Activated CD4-positive, alpha-beta T cell treated with anti-CD3 and anti-CD28 coated beads for 24 hours (primary cell): ENCODE measurements at places on chromosomes 4 and X.

GRCh38 chrX:110045421-110045820, 42.5 kb downstream of the TMEM164 start:
- no peak for DNase-seq

- no peak for DNase-seq
These were observed 471.1 kb downstream of the GBA3 start for GRCh38 chr4:23163647-23164436.

- no peak for DNase-seq
These were observed 27.3 kb downstream of the C4orf46 start for GRCh38 chr4:158644356-158644755.

- DNase-seq = no peak
These were observed 7.6 kb upstream of the OPHN1 start for GRCh38 chrX:68440940-68441339.

- DNase-seq = no peak
These were observed 129.5 kb downstream of the KCNIP4 start for GRCh38 chr4:21819086-21819485.

GRCh38 chrX:45602151-45602550, 401.5 kb upstream of the DIPK2B start:
- no peak for DNase-seq

GRCh38 chr4:1208970-1209704, 36.8 kb upstream of the SPON2 start:
- no peak for DNase-seq

GRCh38 chr4:124105212-124105611, 607.3 kb downstream of the ANKRD50 start:
- DNase-seq = no peak

DNA sequence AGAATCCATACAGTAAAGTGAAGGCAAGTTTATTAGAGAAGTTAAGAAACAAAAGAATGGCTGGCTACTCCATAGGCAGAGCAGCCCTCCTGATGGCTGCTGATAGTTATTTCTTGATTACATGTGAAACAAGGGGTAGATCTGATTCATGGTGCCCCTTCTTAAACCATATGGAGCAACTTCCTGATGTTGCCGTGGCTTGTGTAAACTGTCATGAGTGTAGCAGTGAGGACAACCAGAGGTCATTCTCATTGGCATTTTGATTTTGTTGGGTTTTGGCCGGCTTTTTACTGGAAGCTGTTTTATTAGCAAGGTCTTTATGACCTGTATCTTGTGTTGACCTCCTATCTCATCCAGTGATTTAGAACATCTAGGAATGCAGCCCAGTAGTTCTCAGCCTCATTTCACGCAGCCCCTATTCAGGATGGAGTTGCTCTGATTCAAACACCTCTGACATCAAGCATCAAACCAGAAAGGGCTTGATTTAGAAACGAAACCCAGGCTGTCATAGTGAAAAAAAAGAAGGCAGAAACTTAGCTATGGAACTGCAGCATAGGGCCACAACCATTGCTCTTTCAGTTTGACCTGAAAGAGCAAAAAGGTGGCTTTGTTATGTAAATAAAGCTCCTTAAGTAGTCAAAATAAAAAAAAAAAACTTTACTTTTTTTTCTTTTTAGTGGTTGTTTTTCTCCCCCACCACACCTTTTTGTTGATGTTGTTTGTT, 37.8 kb downstream of the SPCS3 start:
- no peak for DNase-seq

- DNase-seq = no peak
These were observed 262.1 kb downstream of the HS3ST1 start for GRCh38 chr4:11166606-11167005.

- DNase-seq = no peak
These were observed 106.4 kb downstream of the MMRN1 start for GRCh38 chr4:90001023-90001422.

DNA sequence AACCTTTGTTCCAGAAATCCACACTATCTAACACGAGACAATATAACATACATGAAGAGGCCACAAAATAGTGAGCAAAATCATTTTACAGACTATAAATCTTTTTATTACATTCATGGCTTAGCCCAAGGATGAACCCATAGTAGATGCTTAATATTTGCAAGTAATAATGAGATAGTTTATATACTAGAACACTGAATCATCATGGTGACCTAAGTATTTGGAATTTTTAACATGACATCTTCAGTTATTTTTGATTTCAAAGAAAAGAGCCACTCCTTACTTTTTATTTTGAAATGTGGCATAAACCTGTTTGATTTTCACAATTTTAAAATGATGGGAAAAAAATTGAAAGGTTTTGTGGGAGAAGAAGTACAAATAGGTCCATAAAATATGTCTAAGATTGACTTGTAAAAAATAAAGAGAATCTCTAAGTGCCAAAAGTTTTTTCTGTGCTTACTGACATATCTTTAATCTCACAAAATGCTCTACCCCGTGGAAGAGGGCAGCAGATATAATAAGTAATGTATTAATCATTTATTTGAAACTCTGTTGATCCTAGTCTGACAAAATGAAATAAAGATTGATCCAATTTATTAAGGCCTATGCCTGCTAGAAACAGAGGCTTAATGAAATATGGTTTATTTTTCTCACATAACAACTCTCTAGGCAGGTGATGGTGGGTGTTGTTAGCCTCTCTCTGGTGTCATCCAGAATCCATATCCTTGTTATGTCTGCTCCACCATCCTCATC, 224.5 kb upstream of the CENPE start:
- no peak for DNase-seq

DNA sequence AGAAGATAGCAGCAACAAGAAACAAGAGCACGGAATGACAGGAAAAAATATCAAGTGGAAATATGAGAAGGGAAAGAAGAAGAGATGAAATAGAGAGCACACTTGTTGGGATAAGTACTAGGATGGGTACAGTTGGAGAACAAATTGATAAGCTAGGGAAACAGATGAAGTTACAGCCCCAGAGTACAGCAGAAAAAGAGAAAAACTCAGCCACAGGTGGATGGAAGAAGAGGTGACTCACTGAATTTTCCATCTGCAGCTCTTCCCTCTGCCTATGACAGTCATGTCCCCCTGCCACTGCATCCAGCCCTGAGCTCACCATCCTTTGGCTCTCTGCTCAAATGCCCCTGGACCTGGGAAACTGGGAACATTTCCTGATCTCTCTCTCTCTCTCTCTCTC, 209.0 kb downstream of the BCOR start:
- DNase-seq = no peak

DNA sequence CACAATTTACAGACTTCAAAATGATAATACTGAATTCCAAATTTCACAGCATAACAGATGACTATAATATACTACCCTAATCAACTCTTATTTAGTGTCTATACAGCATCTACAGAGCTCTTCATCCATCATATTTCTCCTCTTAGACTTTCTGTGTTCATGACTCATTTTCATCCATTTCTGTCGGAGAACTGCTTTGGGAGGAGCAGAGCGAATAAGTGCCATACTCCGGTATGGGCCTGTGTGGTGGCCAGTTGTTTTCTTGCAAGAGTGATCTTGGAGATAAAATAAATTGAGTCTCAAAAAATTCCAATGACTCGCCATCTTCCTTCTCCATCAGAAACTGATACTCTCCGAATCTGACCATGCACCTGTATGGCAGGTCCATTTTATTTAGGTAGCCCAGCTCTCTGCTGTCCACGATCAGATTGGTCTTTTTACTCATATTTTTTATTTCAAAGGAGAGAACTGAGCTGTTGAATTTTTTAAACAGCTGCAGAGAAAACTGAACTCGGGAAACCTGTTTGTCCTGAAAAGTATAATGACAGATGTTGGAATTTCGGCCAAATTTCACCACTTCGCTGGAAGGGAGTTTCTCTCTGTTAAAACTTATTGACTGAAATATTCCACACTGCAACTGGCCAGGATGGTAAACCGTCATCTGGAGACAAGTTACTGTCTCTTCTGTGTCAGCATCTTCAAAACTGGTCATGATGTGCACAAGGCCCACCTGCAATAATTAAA, 7.8 kb downstream of the TIFA start:
- DNase-seq = no peak

DNA sequence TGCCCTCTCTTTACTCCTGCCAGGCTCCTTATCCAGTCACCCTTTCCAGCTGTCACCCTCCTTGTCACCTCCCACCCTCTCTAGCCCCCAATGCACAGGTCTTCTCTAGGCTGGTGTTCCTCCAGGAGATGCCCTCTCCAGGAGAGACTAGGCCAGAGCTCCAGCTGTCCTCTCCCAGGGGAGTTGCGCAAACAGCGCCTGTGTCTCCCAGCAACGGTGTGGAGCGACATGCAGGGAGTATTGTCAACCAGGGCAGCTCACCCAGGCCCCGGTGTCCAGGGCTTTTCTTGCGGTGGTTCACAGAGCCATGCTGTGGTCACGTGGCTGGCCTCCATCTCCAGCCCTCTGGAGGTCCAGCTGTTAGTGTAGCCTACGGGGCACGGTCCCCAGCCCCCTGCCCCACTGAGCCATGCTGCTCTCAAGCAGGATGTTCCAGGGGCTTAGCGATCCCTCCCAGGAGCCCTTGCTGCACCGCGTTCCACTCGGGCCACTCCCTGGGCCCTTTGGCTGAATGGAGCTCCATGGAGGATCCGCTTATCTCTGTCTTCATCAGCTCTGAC, 34.8 kb downstream of the CCNQ start:
- DNase-seq = no peak

GRCh38 chrX:4638036-4638435, 924.6 kb upstream of the PRKX start:
- no peak for DNase-seq

GRCh38 chrX:128365492-128365891, 313.3 kb upstream of the ACTRT1 start:
- no peak for DNase-seq

DNA sequence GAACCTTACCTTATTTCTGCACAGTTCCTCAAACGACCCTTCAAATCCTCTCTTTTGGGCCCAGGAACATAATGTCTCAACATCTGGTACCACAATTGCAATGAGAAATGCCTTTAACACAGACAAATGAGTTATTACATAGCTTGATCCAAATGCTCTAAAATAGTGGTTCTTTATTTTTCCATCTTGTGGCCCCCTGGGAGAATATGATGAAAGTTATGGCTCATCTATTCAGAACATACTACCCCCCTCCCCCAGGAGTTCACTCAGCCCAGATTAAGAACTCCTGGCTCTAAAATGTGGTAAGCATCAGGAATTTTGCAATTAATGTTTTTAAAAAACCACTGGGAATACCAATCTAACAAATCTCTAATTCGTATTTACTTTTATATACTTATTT, 23.9 kb upstream of the CENPU start:
- DNase-seq = no peak

DNA sequence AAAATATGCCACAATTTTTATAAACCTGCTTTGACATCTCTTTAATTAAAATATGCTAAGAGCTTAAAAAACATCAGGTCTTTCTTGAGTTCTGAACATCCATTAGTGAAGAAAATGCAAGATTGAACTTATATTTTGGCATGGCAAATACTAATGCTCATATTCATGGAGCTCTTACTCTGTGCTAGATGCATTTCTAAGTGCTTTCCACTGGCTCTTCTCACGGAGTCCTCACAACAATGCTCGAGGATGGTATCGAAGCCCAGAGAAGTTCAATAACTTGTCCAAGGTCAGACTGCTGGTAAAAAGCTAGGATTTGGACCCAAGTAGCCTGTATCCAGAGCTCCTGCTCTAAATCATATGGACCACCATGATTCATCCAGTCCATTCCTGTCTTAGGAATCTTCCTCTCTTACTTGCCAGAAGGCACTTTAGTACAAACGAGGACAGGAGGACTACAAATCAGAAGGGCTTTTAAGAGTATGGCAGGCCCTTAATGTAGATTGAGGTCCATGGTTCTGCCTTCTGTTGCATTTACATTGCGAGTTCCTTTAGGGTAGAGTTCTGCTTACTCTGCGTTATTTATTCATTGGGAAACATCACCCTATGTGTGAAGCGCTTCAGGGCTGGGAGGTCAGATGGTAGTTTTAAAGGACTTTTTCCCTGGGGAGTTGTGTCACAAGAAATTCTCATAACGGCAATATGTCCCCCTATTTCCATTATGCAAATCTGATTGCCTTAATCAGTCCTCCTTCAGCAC, 199.2 kb downstream of the RASL11B start:
- DNase-seq = no peak
